Pons (tissue), 1 donor: ENCODE measurements at places on chromosomes 1 and 21.

GRCh38 chr1:56827711-56828110 lies 8.5 kb upstream of the FYB2 start:
- no peak for DNase-seq

DNA sequence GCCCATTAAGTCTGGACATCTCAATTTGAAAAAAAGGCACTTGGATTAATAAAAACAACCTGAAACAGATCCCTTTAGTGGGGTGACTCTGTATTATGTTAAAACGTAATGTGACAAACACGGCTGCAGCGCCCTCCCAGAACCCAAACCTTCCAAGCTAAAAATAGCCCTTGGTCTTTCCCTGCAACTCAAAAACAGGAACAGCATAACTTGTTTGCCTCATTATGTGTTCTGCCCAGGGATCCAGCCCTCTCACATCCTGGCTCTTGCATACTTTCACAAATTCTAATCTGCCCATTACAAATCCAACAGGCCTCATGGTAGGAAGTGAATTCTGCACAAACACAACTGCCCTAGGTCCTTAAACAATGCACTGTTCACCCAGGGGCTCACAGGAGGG lies 94.7 kb upstream of the GADD45A start:
- peak; percentile 22 for DNase-seq

GRCh38 chr1:20093940-20094391 lies 24.0 kb downstream of the PLA2G5 start:
- DNase-seq = no peak

GRCh38 chr1:41698916-41699860 lies 214.7 kb upstream of the EDN2 start:
- DNase-seq = no peak

- no peak for DNase-seq
Observed at GRCh38 chr1:39385067-39385988, 106.1 kb upstream of the BMP8A start.

DNA sequence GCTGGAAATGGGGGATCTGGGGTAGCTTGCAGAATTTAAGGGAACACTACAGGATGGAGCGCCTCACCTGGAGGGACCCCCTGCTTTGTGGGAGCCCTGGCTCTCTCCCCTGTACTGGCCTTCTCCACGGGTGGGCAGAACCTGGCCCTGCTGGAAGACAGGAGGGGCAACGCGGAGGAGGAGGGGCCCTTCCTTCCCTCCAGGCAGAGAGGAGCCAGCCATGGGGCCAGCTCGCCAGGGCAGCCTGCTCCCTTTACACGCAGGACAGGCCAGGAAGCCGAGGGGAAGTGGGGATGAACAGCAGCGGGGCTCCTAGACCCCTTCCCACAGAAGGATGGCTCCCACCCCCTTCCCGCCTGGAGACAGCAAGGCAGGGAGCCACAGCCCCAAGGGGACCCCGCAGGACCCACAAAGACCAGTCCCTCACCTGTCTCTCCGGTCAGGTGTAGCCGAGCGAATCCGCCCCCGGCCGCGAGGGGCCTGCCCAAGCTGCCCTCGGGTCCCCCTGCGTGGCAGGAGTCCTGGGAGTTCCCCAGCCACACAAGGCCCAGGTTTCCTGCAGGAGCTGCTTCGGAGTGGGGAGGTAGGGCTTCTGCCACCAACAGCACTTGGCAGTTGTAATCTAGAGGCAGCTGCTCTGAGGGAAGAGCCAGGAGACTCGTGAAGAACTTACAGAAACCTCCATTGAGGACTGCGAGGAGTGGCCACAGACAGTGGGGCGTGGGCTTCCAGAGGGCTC lies 1.6 kb upstream of the SLC19A1 start:
- no peak for DNase-seq

GRCh38 chr1:15703562-15703961 lies 19.4 kb downstream of the PLEKHM2 start:
- DNase-seq = peak; percentile 72

- DNase-seq = no peak
Observed at GRCh38 chr1:195851016-195851601, 757.1 kb downstream of the KCNT2 start.

DNA sequence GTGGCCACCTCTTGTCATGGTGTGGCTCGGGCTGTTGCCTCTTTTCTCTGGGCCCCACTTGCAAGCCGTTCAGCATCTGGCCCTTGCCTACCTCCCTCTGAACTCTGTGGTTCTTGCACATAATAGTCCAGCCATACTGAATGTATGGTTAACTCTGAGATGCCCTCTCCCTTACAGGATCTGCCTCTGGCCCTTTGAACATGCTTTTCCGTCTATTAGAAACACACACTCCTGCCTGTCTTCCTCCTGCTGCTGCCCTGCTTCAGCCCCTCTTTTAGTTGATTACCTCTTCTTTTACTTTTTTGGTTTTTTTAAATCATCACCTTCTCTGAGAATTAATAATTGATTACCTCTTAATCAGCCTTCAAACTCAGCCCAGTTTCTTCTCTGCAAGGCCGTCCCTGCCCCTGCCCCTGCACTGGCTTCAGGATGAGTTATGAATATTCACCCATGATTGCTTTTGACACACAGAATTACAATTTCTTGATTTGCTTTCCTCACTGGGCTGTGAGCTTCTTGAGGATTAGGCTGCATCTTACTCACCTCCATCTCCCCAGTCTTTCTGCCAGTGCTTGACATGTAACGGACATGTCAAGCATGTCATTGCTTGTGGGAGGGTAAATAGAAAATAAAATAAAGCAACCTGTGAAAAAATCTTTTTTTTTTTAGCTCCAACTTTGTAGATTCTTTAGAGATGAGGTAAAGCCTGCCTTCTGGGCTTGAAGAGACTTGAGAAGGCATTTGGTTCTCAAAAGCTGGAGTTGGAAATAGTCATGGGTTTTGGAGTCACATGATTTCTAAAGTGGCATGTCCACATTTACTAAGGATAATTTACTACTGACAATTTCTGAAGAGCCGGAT lies 158.3 kb downstream of the PLXNA2 start:
- DNase-seq = no peak

DNA sequence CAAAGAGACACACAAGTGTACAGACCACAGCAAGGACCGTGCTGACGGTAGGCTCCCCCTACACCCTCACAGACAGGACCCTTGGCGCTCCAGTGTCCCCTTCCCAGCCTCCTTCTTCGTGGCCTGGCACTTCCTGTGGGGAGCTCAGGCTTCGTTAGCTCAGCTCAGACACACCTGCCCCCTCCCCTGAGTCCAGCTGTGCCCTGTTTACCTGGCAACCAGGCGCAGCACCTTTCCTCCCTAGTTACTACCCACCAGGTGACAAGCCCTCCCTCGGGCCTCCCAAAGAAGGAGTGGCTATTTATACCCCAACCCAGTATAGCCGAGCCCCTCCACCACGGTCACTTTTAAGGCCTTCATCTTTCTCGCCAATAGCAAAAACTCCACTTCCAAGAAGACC lies 4.7 kb downstream of the CELF3 start:
- no peak for DNase-seq

GRCh38 chr1:186487163-186487562 lies 26.2 kb upstream of the PDC start:
- DNase-seq = no peak

- no peak for DNase-seq
Observed at GRCh38 chr1:119736649-119737039, 24.9 kb downstream of the PHGDH start.

DNA sequence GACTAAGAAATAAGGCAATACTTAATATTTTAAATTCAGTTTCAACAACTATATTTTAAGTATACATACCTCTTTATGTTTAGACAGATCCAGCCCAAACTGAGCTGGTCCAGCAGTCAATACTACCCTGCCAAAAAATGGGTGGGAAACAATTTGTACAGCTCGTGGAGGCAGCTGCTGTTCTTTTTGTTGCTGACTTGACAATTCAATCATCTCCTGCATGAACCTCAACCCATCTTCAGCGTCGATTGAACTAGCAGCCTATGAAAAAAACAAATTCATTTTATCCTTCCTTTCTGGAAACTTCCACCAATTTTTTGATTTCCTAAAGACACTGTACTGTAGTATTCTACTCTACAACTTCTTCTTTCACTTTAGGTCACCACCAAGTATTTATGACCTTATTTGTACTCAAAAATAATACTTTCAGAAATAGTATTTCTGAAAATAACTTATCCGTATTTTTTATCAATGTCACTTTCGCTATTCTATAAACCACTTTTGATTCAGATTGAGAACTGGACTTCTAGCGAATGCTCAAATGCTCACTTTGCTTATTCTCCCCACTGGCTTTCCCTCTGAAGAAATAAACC lies 46.5 kb downstream of the EDEM3 start:
- DNase-seq = no peak

DNA sequence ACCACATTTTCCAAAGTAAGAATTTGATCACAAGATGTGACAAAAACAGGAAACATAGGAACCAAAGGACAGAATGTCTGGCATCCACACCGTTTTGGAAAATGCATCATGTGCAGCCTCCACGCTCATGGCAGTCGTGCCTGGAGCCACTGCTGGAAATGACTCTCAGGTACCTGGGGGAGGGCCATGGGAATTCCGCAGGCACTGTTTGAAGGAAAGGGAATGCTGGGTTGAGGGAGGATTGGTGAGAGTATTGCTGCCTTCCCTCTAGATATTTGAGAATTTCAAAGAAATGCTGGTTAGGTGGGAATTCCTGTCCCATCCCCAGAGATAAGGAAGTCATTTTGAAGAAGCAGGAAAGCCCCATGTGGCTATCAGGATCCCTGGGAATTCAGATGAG lies 10.8 kb downstream of the SLAMF1 start:
- no peak for DNase-seq

- DNase-seq = no peak
Observed at GRCh38 chr1:165992533-165992932, 165.1 kb downstream of the UCK2 start.

- DNase-seq = no peak
Observed at GRCh38 chr1:113216664-113217063, 143.7 kb downstream of the LRIG2 start.

- no peak for DNase-seq
Observed at GRCh38 chr1:233114159-233114558, 163.7 kb downstream of the NTPCR start.

- DNase-seq = no peak
Observed at GRCh38 chr1:31755850-31756492, 8.2 kb downstream of the ADGRB2 start.

DNA sequence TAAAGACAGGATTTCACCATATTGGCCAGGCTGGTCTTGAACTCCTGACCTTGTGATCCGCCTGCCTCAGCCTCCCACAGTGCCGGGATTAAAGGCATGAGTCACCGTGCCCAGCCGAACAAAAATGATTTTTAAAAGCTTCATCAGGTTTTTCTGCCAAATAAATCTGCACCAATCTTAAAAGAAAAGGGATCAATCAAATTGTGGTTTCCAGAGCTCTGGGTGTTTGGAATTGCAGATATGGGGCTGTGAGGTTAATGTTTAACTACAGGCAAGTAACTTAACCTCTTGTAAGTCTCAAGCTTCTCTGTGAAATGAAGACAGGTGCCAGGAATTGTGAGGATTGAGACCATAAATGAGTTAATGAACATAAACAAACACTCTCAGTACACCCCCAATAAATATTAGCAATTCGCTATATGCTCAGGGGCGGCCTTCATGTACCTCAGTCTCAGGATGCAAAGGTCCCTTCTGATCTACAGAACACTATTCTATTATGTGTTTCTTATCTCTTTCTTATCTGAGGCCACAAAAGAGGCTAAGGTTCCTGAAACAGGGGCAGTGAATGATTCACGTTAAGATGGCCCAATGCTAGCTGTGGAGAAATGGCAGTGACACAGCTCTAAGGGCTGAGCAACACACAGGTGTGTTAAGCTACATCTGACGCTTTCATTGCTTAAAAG lies 7.1 kb upstream of the GNPAT start:
- no peak for DNase-seq

GRCh38 chr1:189706594-189706993 lies 771.1 kb downstream of the BRINP3 start:
- no peak for DNase-seq

- DNase-seq = no peak
Observed at GRCh38 chr1:110170766-110171733, 20.8 kb downstream of the SLC6A17 start.

- no peak for DNase-seq
Observed at GRCh38 chr1:21626921-21627339, 42.2 kb downstream of the RAP1GAP start.

DNA sequence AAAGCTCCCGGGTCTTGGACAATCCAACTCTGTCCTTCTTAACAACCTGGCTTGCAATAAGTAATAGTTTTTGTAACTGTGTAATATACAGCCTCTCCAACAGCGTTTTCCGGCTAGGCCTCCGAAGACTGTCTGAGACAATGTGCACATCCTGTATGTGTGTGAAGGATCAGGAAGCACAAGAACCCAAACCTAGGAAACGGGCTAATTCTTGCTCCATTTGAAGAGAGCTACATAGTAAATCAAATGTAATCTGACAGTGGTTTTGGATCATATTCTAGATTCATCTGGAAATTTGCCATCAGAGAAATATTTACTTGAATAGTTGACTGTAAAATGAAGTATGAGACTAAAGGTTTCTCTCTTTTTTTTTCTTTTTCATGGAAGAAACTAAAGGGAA lies 1.2 kb downstream of the GPR52 start:
- no peak for DNase-seq

- no peak for DNase-seq
Observed at GRCh38 chr1:55512466-55512865, 297.3 kb upstream of the USP24 start.

- no peak for DNase-seq
Observed at GRCh38 chr21:43899307-43900077, 34.5 kb downstream of the AGPAT3 start.

DNA sequence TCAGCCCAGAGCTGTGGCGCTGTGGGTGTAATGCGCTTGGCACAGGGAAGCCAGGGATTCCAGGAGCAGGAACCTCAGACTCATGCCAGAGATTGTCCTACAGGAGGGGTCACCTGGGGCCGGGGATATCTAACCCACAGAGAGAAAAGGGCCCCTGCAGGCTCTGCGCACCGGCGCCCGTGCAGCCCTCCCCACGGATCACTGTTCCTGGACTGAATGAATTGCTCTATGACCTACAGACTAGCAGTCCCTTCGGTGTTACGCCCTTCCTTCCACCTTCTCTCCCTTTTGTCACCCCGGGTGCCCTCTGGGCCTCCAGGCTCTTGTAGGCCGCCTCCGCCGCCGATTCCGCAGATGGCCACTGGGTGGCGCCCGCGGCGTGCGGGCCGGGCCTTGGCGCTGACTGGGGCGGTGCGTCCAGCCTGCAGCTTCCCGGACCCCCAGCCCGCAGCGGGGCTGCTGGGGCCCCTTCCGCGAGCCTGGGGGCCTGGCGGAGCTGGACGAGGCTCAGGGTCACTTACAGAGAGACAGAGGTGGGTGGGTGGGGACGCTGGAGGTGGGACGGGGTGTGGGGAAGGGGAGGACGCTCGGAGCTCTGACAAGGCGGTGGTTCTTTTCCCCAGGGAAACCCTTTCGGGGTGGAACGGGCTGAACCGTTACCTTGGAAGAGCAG lies 101.3 kb downstream of the IER5 start:
- DNase-seq = peak; percentile 29
